BJ (cell line): ENCODE measurements at places on chromosomes 1 and 21. TPM values are rescaled to one million over a fixed set of nuclear protein-coding genes. Genes with fewer than 3 reads are reported as not detected.

DNA sequence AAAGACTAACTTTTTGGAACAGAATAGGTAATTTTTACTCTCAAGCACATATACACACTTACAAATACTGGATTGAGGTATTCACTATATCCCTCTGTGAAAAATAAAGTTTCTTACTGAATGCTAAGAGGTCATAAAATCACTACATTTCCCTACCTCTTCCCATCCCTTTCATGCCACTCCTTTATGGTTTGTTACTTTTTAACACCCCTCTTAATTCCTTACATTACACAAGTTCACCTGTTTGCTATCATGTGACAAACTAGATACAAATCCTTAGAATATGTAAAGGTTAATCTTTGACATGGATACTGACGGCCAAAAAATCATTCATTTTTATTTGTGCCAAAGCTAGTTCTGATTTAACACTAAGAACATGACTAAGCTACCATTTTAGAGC lies 6.8 kb upstream of the DCAF6 start:
- no peak for DNase-seq

GRCh38 chr1:8013800-8014199 lies 12.3 kb downstream of the ERRFI1 start:
- no peak for DNase-seq

The PGLYRP3 gene
- polyA plus RNA-seq = not detected in 2 replicates

The ACOT11 gene
- 1.5 and 2.4 TPM in 2 replicates for polyA plus RNA-seq

- no peak for DNase-seq
Measured at GRCh38 chr1:244919320-244920282, 55.3 kb upstream of the HNRNPU start.

The GRIK3 gene
- not detected in 2 replicates for polyA plus RNA-seq

The HENMT1 gene
- polyA plus RNA-seq = 2.2 and 3.9 TPM in 2 replicates

DNA sequence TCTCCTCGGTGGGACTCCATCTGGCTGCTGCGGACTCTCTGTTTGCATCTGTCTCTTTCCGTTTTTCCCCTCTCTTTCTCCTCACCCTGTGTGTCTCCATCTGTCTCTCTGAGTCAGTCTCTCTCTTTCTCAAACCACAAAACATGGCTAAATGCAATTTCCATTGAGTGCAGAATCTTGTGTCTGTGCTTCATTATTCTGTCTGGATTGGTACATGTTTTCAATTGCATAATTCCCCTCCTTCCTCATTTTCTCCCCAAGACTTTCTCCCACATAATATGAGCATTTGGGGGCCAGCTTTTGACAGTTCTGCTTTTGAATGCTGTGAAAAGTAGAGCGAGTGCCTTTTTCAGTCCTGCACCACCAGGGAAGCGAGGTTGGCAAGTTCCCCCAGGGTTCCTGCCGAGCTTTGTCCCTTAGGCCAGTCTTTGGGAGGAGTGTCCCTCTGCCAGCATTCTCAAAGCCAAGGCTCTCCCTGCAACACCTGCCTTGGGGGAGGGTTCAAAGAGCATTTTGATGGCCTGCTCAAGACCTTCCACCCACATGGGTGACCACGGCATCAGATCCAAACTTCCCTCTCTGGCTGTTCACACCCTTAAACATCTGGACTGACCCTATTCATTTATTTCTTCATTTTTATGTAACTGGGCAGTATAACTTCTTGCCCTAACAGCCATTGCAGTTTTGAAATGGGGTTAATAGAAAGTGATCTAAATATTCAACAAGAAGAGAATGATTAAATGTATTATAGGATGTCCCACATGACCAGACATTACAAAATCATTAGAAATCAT lies 32.8 kb upstream of the SCMH1 start:
- no peak for DNase-seq

- DNase-seq = no peak
Measured at GRCh38 chr1:32199717-32200072, 700 bp upstream of the CCDC28B start.

GRCh38 chr21:23963454-23963853 lies 1643.8 kb downstream of the MRPL39 start:
- DNase-seq = no peak

DNA sequence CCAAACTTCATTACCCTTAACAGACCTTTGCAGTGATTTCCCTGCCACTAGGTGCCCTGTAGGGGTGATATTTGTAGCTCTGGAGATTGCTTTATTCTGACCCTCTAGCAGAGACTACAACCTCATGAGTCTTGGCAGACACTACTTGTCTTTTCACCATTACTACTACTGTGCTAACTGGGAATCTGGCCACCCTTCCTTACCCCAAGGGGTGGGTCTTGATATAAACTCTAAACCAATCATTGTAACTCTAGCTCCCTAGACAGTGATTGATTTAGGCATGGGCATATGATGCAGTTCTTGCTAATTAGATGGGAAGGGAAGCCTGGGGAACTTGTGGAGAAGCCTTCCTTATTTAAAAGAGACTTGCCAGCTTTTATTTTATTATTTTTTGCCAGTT lies 3.9 kb downstream of the KPNA6 start:
- DNase-seq = no peak

GRCh38 chr1:234911787-234912186 lies 216.8 kb downstream of the TOMM20 start:
- DNase-seq = no peak

The SPAG17 gene
- 0.09 and 0.34 TPM in 2 replicates for polyA plus RNA-seq

The ANXA9 gene
- polyA plus RNA-seq = 0.07 and 0.21 TPM in 2 replicates

- no peak for DNase-seq
Measured at GRCh38 chr1:212671342-212672031, 28.2 kb downstream of the BATF3 start.

DNA sequence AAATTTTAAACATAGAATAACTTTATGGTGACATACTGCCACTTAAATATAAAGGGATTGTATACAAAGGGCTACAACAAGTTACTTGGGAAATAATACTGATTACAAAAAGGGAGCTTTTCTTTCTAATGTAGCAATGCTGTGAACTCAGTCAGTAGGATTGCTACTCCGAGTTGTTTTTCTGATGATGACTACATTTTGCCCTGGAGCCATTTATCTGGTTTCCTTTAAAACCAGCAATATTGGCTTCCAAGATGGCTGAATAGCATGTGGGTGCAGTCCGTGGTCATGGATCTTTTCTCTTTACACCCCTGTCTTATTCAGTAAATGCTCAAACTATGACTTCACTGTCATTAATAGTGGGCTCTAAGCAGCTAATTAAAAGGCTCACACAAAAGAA lies 92.6 kb upstream of the NEK7 start:
- peak; percentile 17 for DNase-seq

GRCh38 chr1:25809929-25810328 lies 9.8 kb upstream of the MTFR1L start:
- no peak for DNase-seq

- no peak for DNase-seq
Measured at GRCh38 chr1:241744591-241744990, 92.5 kb downstream of the WDR64 start.

DNA sequence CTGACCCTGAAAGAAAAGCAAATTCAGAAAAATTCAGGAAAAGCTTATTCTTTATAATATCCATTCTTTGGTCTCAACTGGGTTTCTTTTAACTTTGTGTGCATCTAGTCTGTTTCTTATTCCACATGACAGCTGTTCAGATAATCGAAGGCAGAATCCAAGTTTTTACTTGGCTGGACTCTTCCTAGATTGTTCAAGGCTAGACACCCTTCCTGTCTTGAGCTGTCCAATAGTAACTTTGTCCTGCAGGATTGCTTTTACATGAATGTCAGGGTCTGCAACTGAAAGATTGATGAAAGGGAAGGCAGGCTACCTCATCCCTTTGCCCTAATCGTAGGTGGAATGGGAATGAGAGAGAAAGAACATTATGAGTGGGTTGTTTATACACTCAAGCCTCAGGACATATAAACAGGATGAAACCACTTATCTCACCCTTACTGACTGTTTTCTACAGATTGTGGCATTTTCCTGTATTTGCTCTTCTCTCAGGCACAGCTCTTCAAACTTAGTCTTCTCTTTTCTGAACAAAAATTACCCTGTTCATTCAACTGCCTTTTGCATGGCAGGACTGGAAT lies 76.9 kb downstream of the LEPR start:
- DNase-seq = no peak

The C8A gene
- polyA plus RNA-seq = not detected in 2 replicates

GRCh38 chr1:97920276-97920831 lies 480 bp downstream of the DPYD start:
- DNase-seq = no peak

The IRF6 gene
- 0.94 and 1.7 TPM in 2 replicates for polyA plus RNA-seq

DNA sequence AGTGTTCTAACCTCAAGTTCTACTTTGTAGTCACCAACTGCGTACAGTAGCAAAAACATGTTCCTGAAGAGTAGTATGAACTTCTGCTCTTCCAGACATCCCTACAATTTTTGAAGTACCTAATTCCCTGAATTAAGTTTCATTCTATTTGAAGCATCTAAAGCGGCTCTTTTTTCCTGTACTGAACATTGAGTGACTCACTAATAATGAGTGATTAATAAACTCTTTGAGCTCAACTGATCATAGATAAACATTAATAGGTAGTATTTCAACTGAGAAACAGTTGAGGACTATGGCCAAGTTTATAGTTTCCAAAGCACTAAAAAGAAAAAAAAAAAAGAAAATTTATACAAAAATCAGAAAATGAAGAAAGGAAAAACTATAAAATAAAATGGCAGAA lies 683.1 kb downstream of the LTN1 start:
- no peak for DNase-seq

DNA sequence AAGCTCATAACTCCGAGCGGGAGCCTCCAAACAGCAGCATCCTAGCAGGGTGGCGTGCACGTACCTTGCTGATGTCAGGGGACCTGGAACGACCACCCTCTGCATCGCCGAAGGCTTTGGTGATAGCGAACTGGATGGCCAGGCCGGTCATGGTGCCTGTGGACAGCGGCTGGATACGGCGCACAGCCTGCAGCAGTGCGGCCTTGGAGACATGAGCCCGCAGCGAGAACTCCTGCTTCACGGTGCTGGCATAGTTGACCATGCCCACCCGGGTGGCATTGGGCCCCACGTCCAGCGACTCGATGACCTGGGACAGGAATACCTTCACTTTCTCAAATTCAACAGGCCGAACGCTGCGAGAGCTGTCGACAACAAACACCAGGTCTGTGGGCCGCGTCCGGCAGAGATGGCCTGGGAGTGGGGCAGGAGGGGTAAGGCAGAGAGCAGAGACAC lies 2.0 kb downstream of the MATN1 start:
- no peak for DNase-seq

- DNase-seq = no peak
Measured at GRCh38 chr1:32876341-32877210, 5.9 kb upstream of the FNDC5 start.

The EIF2D gene
- polyA plus RNA-seq = 88.7 and 97.4 TPM in 2 replicates

GRCh38 chr1:14160781-14161180 lies 437.7 kb upstream of the KAZN start:
- no peak for DNase-seq

The SEMA4A gene
- polyA plus RNA-seq = 0.49 and 0.77 TPM in 2 replicates

GRCh38 chr1:213051127-213051880 lies at the start of gene RPS6KC1:
RPS6KC1 (plus strand) TSS chr1:213051241; CDS start chr1:213051405, 164 bp downstream.
- no peak for DNase-seq

DNA sequence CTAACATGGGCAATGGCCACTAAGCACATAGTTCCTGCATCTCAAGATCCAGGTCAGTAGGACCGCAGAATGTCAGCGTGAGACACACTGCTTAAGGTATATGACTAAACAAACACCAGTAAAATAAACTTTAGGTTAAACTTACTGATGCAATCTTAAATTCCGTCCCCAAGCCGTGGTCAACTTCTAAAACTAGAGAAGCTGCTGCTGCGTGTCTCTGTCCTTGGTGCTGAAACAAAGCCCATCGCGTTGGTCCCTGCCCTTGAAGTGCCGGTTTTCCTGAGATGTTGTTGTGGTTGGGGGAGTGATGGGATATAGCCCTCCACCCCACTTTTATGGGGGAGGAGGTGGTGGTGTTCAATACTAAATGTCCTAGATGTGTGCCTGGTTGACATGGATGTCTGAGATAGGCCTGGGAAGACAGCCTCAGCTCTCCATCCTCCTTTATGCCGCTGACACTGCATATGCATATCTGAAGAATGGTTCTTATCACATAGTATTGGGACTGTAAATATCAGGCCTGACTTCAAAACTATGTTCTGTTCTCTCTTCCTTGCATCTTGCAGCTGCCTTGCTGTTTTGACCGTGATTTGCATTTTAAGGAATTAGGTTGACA lies 72.0 kb upstream of the KCNA3 start:
- no peak for DNase-seq

DNA sequence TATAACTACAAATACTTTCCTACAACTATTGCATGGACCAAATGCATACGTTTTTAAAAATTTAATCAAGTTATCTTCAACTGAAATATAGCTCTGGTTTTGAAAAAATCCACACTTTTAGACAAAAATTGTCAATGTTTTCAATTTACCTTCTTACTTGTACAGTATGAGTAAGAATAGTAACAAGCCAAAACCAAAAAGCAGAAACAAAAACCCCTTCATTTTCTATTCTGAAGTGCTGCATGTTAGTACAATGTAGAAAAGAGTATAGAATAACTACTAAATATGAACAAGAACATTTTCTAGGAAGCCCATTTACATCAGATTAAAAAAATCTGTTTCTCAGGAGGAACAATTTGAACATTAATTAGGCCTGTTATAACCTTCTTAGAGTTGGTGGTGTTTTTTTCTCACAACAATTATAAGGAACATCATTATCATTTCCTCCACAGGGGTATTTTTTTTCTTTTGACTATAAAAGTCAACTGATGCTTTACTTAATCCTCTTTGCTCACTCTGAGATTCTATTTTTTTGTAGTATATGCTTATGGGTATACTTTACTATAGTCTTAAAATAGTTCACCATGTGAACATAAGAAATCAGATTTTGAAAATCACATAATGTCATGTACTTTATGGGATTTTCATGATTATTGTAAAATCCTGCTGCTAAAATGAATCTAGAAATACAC lies 475.4 kb downstream of the PTBP2 start:
- no peak for DNase-seq

The IL20 gene
- polyA plus RNA-seq = not detected in 2 replicates

DNA sequence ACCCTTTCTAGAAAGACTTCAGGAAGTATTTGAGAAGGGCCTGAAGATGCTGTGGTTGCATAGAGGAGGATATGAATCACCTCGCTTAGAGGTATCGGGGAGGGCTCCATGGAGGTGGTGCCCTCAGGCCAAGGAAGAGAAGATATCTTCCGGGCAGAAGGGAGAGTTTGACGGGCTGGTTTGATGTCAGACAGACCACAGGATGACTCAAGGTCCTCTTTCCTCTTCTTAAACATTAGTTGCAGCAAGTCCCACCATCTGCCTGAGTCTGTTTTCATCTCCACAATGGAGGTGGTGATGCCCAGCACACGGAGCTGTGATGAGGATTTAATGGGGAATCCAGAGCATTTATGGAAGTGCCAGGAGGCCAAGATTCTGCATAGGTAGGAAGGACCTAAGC lies 25.1 kb upstream of the RUNX3 start:
- DNase-seq = peak; percentile 33

The PLA2G2A gene
- polyA plus RNA-seq = not detected in 2 replicates

The LHX8 gene
- 0.05 and 0.06 TPM in 2 replicates for polyA plus RNA-seq

DNA sequence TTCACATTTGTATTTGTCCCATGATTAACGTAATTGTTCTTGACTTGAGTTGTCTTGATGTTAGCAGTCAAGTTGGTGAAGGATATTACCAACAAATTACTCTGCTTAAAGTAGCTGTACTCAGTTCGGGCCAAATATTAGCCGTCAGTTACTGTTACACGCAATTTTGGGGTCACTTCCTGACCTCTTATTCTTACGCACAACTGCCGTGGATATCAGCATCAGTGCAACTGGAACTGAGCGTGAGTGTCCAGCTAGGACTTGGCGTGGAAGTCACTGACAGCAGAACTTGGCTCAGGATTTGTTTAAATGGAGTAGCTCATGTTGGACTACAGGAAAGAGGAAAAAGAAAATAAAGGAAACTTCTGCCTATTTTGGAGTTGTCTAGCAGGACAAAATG lies 56.4 kb downstream of the ADAMTS1 start:
- no peak for DNase-seq

- no peak for DNase-seq
Measured at GRCh38 chr1:10905841-10906655, 106.4 kb upstream of the TARDBP start.
